Smooth muscle cell of the pulmonary artery (primary cell): ENCODE measurements at places on chromosomes 12 and 14. TPM values are rescaled to one million over a fixed set of nuclear protein-coding genes. Genes with fewer than 3 reads are reported as not detected.

LBHD2 gene
- not detected in 2 replicates for total RNA-seq

VRK1 gene
- 10.5 and 13.5 TPM in 2 replicates for total RNA-seq

CYP27B1 gene
- total RNA-seq, result 0.20 and 0.79 TPM in 2 replicates

LYZ gene
- total RNA-seq, result not detected in 2 replicates

CEP83 gene
- total RNA-seq, result 6.2 and 7.0 TPM in 2 replicates

TAS2R7 gene
- total RNA-seq, result not detected in 2 replicates

TAS2R20 gene
- total RNA-seq, result 3.8 and 7.2 TPM in 2 replicates

APOF gene
- not detected in 2 replicates for total RNA-seq
